ENCODE measurements at places on chromosomes 13 and 19.

DNA sequence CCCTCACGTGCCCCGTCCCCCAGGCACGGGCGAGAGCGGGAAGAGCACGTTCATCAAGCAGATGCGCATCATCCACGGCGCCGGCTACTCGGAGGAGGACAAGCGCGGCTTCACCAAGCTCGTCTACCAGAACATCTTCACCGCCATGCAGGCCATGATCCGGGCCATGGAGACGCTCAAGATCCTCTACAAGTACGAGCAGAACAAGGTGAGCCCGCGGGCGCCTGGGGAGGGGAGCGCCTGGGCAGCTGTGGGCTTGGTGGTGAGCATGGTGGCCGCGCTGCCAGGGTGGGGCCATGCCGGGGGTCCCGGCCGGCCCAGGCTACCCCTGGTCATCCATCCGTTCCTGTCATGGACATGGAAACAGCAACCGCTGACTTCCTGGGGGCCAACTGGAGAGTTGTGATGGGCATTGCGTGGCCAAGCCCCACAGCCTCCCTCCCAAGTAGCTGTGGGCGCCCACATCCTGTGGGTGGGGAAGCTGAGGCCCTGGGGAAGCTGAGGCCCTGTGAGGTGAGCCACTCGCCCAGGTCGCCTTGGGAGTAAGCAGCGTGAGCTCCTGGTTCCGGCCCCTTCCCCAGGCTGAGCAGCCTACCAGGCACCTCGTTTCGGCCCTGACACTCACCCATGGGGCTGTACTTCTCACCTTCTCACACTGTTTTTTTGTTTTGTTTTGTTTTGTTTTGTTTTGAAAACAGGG lies 16.1 kb downstream of the GNA11 start:
- no peak for DNase-seq

DNA sequence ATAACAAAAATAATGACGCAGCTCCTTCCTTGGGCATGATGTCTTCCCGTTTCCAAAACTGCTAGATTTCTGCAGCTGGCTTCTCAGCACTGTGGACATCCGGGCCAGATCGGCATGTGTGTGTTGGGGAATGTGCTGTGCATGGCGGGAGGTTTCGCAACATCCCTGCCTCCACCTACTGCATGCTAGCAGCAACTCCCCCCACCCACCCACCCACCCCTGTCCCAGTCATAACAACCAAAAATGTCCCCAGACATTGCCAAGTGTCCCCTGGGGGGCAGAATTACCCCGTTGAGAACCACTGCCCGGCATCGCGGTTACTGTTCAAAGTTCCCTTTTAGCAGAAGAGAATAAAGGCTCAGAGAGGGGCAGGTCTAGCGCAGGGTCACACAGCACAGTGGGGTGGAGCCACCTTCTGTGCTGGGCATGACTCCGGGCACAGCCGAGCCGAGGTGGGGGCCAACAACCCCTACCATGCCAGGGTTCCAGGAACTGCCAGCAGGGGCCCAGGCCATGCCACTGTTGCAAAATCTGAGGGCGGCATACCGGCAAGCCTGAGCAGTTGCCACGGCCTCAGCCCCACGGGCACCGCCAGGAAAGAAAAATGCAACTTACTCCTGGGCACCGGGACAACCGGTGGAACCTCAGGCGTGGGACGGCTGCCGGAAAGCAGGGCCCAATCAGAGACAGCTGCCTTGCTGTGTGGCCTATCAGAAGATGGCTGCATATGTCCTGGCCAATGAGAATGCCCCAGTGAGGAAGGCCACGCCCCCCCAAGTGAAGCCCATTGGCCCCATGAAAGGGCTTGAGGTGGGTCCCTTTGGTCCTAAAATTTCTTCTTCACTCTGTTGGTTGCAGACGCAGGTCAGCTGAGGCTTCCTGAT lies 22.5 kb upstream of the NFIC start:
- DNase-seq = peak; percentile 69

DNA sequence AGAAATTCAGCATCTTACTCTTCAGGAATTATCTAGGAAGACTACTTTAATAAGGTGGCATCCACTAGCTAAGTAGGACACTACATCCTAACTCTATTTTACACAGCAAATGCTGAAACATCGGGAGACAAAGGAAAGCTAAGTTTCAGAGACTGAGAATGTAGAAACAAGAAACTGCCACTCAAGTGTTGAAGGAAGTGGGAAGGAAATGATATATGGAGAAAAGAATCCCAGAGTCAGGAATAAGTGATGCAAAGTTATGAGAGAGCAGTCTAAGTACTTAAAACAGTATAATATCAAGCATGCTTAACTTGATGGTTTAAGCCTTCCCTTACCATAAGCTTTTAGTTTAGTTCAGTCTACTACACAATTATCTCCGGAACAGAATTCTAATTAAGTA lies 52.4 kb downstream of the RBM26 start:
- no peak for DNase-seq

DNA sequence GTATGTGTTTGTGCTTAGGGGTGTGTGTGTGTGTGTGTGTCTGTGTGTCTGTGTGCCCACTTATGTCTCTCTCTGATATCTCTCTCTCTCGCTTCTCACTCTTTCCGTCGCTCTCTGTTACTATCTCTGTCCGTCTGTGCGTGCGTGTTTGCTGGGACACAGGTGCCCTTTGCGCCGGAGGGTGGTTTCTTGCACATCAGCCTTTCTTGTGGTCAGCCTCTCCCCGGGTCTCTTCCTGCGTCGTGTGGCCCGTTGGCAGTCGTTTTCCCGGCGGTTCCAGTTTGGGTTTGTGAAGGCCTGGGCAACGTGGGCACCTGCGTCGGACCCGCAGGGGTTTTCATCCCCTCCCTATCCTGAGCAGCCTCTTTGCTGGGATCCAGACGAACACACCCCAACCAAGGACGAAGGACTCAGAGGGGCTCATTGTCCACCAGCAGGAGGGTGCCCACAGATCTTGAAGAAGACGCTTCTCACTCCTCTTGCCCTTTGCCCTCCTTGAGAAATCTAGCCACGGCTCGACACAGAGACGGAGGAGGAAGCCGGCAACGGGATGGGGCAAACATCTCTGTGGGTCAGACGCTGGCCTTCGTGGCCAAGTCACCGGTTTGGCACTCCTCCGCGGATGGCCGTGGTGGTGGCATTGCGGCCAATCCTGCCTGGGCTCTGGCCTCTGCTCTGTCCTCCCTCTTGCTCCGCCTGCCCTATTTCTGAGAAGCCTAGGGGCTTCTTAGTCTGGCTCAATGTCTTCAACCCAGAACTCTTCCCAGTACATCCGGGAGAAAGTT lies 52.3 kb downstream of the ZNF146 start:
- no peak for DNase-seq

DNA sequence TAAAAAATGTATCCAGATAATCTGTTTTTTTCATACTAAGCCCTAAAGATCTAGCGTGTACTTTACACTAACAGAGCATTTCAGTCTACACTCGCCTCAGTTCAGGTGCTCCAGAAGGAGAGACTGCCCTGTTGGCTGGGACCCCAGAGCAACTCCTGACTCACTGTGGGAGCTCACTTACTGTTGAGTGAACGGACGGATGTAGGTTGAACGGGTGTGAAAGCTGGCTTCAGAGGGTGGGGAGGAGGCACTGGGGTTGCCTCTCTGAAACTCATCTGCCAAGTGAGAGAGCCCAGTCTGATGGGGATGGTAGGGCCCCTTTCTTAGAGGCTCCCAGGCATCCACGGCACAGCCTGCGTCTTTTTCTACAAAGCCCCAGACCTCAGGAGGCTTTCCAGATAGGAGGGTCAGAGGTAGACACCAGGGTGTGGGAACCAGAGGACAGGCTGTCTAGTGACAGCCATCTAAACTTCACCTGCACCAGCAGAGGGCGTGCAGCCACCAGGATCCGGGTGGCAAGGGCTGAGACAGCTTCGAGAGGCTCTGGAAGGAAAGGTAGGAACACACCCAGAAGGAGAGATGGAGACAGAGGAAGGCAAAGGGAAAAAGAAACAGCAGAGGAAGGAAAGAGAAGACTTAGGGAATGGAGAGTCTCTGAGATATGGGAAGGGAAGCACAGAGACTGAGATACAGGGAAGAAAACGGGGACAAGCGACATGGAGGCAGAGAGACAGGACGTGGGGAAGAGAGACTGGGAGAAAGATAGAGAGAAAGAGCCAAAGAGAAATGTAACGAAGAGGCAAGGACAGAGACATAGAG lies 3.7 kb downstream of the KASH5 start:
- DNase-seq = peak; percentile 86

DNA sequence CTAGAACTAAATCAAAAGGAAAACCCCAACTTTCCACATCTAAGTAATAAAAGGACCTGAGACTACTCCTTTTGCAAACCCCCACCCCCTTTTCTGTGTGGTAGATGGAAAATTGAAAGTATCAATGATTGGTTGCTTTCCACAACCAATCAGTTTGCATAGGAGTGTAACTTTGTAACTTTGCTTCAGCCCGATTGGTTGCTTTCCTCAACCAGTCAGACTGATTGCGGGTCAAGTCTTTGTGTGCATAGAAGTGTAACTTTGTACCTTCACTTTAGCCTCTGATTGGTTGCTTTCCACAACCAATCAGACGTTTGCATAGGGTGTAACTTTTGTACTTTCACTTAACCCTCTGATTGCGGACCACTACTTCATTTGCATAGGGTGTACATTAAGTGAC lies 8.0 kb upstream of the B3GLCT start:
- DNase-seq = no peak

GRCh38 chr13:108326309-108326708 lies 56.8 kb downstream of the TNFSF13B start:
- DNase-seq = no peak

DNA sequence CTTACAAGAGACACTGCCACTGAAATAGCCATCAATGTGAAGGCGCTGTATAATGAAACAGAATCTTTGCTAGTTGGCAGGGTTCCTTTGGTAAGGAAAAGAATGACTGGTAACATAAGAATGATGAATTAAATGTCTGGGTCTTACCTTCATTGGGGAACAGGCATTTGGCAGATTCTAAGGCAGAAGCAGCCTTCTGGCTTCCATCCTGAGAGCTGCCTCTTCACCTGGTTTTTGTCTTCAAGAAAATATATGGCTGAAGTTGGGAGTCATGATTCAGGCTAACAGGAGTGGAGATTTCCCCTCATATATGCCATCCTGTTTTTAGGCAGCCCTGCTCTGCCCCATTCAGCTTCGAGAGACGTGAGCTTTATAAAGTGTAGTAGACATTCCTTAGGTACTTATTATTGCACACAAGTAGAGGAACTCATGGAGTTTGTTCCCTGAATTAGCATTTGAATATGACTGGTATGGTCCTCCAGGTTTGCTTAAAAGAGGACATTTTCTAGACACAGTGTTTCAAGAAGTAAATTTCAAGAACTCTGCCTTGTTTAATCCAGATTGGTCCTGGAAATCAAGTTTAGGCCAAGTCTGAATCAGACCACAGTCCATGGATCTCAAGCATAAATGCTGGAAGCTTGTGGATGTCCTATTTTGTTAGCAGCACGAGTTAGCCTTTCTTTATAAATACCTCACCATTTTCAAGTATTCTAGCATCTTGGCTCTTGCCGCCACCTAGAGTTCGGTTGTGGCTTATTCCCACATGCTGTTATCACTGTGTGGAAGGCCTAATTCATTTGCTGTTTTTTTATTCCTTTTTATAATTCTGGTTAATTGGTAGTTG lies 56.2 kb upstream of the AKAP11 start:
- no peak for DNase-seq

DNA sequence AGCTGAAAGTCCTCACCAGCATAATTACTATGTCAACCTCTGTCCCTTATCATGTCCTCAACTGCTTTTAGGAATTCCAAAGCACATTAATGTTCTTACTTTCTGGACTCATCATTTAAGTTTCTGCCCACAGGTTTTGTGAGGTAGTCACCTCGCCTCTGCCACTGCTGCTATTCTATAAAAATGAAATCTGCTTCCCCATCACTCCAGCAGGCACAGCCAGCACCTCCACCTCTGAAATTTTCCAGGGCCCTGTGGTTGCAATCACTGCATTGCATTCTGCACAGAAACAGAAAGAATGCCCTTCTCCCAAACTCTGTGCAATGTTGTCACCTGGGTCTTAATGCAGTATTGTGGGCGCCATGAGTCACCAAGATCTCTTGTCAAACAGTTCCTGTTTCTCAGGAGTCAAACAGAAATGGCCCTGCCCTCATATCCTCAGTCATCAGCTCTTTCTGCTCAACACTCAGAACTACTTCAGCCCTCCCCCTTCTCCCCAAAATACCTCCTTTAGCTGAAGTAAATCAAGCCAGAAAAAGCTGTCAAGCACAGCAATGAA lies 529.2 kb upstream of the NBEA start:
- DNase-seq = no peak

GRCh38 chr13:100131863-100132574 lies 43.1 kb downstream of the PCCA start:
- DNase-seq = no peak

- no peak for DNase-seq
Measured at GRCh38 chr13:97004886-97005285, 10.6 kb upstream of the OXGR1 start.

DNA sequence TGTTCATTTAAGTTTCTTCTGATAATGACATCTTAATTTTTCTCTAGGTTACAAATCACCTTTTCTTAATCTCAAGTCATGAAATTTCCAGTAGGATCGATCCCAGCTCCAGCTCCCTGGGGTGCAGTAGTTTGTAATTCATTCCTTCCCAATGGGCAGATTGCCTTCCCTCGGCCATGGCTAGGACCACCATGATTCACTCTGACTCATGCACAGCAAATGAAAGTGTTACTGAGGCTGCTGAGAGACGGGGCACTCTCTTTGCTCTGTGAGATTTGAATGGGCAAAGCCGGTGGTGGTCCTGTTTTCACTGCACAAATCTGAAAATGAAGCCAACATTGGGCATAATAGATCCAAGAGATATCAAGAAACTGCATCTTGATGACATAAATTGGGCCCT lies 202.8 kb upstream of the IRS2 start:
- no peak for DNase-seq

GRCh38 chr13:34430294-34430693 lies 511.8 kb upstream of the NBEA start:
- no peak for DNase-seq

- DNase-seq = peak; percentile 59
Measured at GRCh38 chr19:40165362-40165937, 25.8 kb upstream of the MAP3K10 start.

DNA sequence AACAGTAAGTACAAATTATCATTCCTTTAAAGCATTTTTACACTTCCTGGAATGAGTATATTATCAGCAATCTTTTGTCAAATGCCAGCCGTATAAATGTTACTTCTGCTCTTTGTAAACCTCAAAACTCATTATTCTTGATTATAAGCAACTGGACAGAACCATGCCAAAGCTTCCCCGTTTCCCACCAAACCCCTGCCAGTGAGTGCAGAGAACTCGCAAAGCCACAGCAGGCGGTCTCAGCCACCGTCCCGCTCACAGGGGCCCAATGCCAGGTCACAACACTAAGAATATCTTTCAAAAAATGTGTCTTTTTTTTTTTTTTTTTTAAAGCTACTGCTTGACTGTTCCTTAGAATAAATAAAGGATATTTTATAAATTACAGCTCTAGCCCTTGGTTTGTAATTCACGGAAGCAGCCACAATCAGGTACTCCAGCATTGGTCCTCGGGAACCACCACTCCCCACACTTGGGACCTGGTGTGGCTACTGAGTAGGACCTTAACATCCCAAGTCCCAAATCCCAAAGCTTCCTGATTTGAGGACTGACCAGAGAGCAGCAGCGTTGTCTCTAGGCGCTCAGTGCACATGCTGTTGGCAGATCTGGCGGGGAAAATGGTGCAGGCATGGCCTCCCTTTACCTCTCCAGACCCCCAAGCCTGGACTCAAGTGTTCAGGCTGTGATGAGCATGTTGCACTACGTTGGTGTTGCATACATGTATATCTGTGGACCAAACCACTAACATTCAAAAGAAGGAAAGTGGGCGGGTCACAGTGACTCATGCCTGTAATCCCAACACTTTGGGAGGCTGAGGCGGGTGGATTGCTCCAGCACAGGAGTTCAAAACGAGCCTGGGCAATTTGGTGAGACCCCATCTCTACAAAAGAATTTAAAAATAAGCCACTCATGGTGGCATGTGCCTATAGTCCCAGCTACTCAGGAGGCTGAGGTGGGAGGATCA lies 19.0 kb downstream of the KCTD15 start:
- no peak for DNase-seq

All from CD8-positive, alpha-beta memory T cell (primary cell).